Activated CD8-positive, alpha-beta T cell treated with anti-CD3 and anti-CD28 coated beads for 36 hours (primary cell): ENCODE measurements at places on chromosomes 7 and 10. TPM values are rescaled to one million over a fixed set of nuclear protein-coding genes. Genes with fewer than 3 reads are reported as not detected.
A peak's percentile ranks its signal among the peaks of the same experiment; 100 is the strongest.

GRCh38 chr7:108570146-108570755, 577 bp downstream of the DNAJB9 start:
- no peaks in the 10 kb centered on the region for H3K27me3 ChIP-seq
- DNase-seq, result peak; percentile 64
- peaks cover 45% of the 10 kb centered on the region for H3K4me1 ChIP-seq
- H3K36me3 ChIP-seq, result peaks cover 41% of the 10 kb centered on the region
- peak overlapping the region; percentile 99 for H3K27ac ChIP-seq
- H3K4me3 ChIP-seq, result peak overlapping the region; percentile 99

TRPV5 gene
- total RNA-seq, result not detected

CALD1 gene
- 2.1 TPM for total RNA-seq

- H3K4me3 ChIP-seq, result no peak overlapping the region
- no peaks in the 10 kb centered on the region for H3K36me3 ChIP-seq
- no peak for DNase-seq
- H3K4me1 ChIP-seq, result peaks cover 1% of the 10 kb centered on the region
- no peak overlapping the region for H3K27ac ChIP-seq
- peaks cover 8% of the 10 kb centered on the region for H3K27me3 ChIP-seq
These were observed 30.8 kb downstream of the SH2B2 start for GRCh38 chr7:102317231-102318059.

DNA sequence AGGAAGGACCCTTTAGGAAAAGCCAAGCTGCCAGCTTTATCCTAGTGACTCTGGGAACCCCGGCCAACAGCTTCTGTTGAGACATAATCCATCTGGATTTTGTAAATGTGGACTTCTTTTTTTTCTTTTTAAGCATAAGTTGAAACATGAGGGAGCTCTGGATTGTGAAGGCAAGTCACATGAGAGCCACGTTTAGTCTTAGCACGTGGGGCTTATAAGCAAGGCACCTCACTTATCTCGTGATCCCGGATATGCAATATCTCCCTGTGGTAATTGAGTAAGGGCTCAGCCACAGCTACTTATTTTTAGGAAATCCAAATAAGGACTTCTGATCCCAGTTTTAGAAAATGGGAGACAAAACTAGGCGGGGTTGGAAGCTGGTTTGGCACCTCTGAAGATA, 111.2 kb upstream of the PTN start:
- no peak overlapping the region for H3K27ac ChIP-seq
- no peak for DNase-seq
- H3K27me3 ChIP-seq, result peaks cover 3% of the 10 kb centered on the region
- no peaks in the 10 kb centered on the region for H3K36me3 ChIP-seq
- no peak overlapping the region for H3K4me3 ChIP-seq

GRCh38 chr7:128737867-128738385, 1.2 kb upstream of the CALU start:
- DNase-seq, result no peak
- peak overlapping the region; percentile 99 for H3K4me3 ChIP-seq
- H3K27ac ChIP-seq, result peak overlapping the region; percentile 90
- H3K4me1 ChIP-seq, result peaks cover 31% of the 10 kb centered on the region
- no peaks in the 10 kb centered on the region for H3K27me3 ChIP-seq

DNA sequence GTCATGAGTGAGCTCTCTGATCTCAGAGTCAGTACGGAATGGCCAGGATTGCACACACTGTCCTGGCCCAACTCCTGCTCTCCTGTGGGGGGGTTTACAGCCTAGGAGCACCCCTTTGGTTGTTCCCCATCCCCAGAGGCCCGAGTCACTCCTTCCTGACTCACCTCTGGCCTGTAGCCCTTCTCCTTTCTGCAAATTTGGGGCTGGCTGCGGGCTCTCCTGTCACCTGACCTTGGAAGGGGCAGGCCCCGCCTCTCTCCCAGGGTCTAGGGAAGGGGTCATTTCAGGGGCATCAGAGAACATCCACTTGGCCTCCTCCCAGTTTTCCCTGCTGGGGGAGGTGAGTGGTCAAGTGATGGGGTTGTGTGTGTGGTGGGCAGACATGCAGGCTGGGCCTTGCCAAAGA, 1.7 kb downstream of the NYAP1 start:
- no peaks in the 10 kb centered on the region for H3K27me3 ChIP-seq
- H3K4me1 ChIP-seq, result peaks cover 11% of the 10 kb centered on the region
- no peak for DNase-seq
- no peak overlapping the region for H3K27ac ChIP-seq
- no peak overlapping the region for H3K4me3 ChIP-seq
- no peaks in the 10 kb centered on the region for H3K36me3 ChIP-seq

C10orf95 gene
- 0.36 TPM for total RNA-seq

CPED1 gene
- total RNA-seq, result not detected

MUC3A gene
- not detected for total RNA-seq

TMEM178B gene
- 1.1 TPM for total RNA-seq

DNA sequence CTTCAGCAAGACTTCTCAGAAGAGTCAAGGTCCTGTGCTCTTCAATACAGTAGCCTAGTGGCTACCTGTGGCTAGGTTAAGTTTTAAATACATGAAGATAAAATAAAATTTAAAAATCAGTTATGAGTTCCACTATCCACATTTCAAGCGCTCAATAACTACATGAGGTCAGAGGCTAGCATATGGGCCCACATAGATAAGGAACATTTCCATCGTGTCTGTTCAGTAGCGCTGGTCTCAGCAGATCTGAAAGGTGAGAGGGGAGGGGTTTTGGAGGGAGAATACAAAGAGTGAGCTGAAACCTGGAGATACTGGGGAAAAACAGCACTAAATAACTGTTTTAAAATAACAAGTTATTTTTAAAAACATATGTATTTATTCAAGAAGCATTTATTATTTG, 219.0 kb downstream of the TRIL start:
- no peaks in the 10 kb centered on the region for H3K27me3 ChIP-seq
- H3K36me3 ChIP-seq, result no peaks in the 10 kb centered on the region
- H3K4me3 ChIP-seq, result no peak overlapping the region
- no peaks in the 10 kb centered on the region for H3K4me1 ChIP-seq
- DNase-seq, result no peak
- no peak overlapping the region for H3K27ac ChIP-seq

DNA sequence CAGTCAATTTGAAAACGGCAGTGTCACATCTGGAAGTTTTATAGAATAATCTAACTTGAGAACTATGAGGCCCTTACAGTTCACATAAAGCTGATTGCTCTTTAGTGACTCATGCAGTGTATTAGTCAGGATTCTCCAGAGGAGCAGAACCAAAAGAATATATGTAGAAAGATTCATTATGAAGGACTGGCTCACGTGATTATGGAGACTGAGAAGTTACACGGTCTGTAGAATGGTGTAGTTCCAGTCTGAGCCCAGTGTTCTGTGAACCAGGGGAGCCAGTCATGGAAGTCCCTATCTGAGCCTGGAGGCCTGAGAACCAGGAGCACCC, 21.5 kb downstream of the RBM33 start:
- peaks cover 81% of the 10 kb centered on the region for H3K4me1 ChIP-seq
- no peaks in the 10 kb centered on the region for H3K27me3 ChIP-seq
- peaks cover 22% of the 10 kb centered on the region for H3K36me3 ChIP-seq
- H3K27ac ChIP-seq, result peak overlapping the region; percentile 36
- H3K4me3 ChIP-seq, result no peak overlapping the region
- no peak for DNase-seq

DNA sequence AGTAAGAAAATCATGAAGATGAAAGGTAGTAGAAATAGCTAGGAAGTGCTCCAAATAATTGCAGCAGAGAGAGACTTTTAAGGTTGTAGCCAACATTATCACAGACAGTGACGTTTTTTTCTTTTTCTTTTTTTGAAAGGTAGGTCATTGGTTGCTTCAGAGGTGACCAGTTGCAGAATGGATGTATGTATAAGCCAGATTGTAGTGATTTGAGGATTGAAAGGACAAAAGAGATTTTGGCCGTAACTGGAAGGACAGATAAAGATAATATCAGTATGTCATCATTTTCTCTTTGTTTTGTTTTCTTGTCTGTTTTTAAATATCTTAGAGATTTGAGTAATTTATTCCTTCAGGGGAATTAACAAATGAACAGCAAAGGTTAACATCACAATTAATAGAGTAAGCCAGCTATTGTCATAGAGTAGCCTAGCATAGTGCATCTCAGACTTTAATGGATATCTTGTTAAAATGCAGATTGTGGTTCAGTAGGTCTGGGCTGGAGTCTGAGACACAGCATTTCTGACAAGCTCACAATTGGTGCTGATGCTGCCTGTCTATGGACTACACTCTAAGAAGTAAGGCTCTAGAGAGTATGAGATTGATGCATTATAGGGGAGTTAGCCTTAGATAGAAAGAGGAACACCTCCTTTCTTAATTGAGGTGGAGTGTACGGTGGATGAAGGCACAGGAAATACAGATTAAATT, 28.3 kb downstream of the CDK13 start:
- no peak overlapping the region for H3K4me3 ChIP-seq
- DNase-seq, result no peak
- H3K27ac ChIP-seq, result no peak overlapping the region
- H3K27me3 ChIP-seq, result no peaks in the 10 kb centered on the region

ADIRF gene
- not detected for total RNA-seq

- DNase-seq, result no peak
- peaks cover 11% of the 10 kb centered on the region for H3K27me3 ChIP-seq
- H3K27ac ChIP-seq, result no peak overlapping the region
- peaks cover 8% of the 10 kb centered on the region for H3K4me1 ChIP-seq
- H3K4me3 ChIP-seq, result no peak overlapping the region
These were observed 31.3 kb downstream of the TMEM270 start for GRCh38 chr7:73892003-73892999.

HMX2 gene
- 0.43 TPM for total RNA-seq

TFR2 gene
- total RNA-seq, result 11.9 TPM

GRCh38 chr10:17668435-17669184, 24.7 kb downstream of the STAM start:
- H3K27ac ChIP-seq, result peak overlapping the region; percentile 82
- no peak for DNase-seq

- no peaks in the 10 kb centered on the region for H3K27me3 ChIP-seq
- H3K36me3 ChIP-seq, result no peaks in the 10 kb centered on the region
- no peak overlapping the region for H3K27ac ChIP-seq
- H3K4me3 ChIP-seq, result no peak overlapping the region
- H3K4me1 ChIP-seq, result peaks cover 52% of the 10 kb centered on the region
These were observed 48.1 kb downstream of the SGMS1 start for GRCh38 chr10:50575477-50576244.

- DNase-seq, result no peak
- no peaks in the 10 kb centered on the region for H3K4me1 ChIP-seq
- no peak overlapping the region for H3K27ac ChIP-seq
- no peaks in the 10 kb centered on the region for H3K36me3 ChIP-seq
- H3K4me3 ChIP-seq, result no peak overlapping the region
These were observed 23.6 kb upstream of the BMPR1A start for GRCh38 chr10:86732771-86733170.
